CD4-positive, alpha-beta T cell treated with Interleukin-17A for 1 hour (primary cell): ENCODE measurements at places on chromosomes 5 and 9.

- no peak for DNase-seq
These were observed 129.9 kb downstream of the BAAT start for GRCh38 chr9:101254733-101255433.

- no peak for DNase-seq
These were observed 576.1 kb downstream of the LRRC70 start for GRCh38 chr5:63154476-63155309.

DNA sequence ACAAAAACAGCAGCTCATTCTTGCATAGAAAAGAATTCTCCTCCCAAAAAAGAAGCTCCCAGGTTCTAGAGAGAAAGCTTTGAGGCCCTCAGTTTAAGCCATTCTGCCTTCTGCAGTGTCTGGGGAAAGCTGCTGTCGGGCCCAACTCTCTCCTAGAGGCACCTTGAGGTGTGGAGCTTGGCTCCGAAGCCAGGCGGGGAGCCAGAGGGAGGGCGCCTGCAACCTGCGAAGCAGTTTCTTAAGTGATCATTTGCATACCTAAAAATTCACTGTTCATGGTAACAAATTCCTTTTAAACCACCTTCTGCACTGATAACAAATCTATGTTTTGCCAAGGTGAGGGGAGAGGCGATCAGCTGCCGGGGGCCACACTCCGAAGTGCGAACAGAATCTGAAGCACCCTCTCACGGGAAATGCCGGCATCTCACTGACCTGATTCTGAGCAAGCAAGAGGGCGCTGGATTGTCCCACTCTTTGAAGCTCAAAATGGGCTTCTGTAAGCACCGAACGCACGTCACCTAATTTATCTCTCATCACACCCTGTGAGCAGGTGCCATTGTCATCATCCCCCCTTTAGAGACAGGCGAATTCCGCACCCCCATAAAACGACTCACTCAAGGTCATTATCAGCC is 86.1 kb downstream of the GTF3C4 start:
- no peak for DNase-seq

DNA sequence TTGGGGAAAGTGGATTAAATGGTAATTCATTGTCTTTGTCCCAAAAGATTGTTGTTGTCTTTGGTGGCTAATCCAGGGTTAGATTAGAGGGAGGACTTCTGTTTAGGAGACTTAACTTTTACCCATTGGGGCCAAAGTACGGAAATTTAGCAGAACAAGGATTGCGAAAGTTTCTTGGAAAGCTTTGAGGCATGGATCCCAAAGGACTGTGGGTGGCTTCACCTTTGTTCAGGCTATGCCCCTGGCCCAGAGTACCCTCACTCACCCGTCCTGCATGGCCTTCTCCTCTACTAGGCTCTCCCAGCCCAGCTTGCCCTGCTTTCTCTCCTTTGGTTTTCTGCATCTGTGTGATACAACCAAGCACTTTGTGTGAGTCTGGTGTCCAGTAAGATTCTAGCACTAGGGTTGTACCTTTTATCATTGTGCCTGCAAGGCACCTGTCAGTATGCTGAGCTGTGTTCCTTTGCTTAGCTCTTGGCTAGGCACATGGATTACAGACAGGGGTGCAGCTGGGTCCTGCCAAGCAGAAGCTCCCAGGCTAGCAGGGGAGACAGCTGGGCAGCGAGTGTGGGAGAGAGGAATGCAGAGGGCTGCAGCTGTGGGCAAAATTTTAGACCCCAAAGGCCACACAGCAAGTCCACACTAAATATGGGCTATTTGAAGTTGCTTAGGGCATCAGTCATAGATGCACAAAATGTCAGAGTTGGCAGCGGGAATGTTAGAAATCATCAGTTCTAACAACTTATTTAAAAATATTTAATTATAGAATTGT is 3.2 kb downstream of the PPARGC1B start:
- no peak for DNase-seq

- no peak for DNase-seq
These were observed 2144.3 kb upstream of the C9orf72 start for GRCh38 chr9:29717631-29718030.

- no peak for DNase-seq
These were observed 198.8 kb downstream of the FRMD3 start for GRCh38 chr9:83339435-83339834.

DNA sequence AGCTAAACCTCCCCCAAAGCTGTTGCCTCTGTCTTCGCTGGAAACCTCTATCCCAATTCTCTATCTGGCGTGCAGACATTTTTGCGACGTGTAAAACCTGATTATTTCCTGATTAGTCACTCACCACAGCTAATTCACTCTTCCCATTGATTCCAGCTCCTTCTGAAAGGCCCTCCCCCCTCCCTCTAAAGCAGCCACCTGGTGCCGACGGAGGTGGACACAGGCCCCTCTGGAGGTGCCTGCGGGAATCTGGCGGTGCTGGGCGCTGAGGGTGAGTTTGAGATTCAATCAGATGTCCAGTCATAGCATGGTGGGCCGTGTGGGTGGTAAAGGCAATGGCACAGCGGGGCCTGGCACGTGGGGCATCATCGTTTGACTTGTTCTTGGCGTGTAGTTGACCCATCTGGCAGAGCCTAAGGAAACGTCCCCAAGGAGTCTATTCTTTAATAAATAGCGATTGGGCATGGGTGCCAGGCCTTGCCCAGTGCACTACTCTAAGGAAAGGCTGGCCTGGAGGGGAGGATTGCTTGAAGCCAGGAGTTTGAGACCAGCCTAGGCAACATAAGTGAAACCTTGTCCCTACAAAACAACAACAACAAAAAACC is 271.1 kb upstream of the MVB12B start:
- no peak for DNase-seq

DNA sequence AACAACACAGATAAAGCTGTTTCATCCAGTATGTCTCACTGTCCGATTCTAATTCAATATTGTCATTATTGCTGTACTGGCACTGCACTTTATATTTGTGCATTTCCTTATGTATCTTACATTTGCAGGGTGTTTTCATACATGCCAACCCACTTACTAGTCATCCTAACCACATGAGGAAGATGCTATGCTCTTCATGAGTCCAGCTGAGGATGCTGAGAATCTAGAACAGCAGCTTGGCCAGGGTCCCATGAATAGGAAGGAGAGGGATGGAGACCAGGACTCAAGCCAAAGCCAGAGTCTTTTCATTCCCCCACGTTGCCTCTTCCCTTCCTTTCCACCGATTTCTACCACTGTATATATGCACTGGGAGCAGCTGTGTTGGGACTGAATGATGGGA is 292.8 kb upstream of the KLF4 start:
- DNase-seq: no peak

DNA sequence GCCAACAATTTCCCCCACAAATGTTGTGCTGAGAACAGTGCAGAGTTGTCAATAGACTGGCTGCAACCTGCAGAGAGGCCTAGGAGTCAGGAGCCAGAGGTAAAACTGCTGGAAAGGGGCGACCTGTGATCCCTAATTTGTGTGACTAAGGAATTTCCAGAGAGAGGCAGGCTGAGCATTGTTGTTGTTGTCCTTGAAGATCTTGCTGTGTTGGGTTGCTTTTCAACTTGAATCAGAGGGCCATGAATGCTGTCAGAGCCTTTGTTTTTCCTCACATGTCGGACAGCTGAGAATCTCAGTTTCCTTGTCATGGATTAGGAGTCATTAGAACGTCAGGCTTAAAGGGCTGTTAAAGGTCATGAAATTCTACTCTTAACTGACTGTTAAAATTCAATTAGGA is 134.6 kb upstream of the ASTN2 start:
- no peak for DNase-seq

- no peak for DNase-seq
These were observed 302.2 kb upstream of the VLDLR start for GRCh38 chr9:2319421-2319820.

GRCh38 chr9:132283863-132284262 is 70.9 kb downstream of the SETX start:
- DNase-seq: no peak

- no peak for DNase-seq
These were observed 80.5 kb downstream of the CFAP90 start for GRCh38 chr5:7770436-7770835.

DNA sequence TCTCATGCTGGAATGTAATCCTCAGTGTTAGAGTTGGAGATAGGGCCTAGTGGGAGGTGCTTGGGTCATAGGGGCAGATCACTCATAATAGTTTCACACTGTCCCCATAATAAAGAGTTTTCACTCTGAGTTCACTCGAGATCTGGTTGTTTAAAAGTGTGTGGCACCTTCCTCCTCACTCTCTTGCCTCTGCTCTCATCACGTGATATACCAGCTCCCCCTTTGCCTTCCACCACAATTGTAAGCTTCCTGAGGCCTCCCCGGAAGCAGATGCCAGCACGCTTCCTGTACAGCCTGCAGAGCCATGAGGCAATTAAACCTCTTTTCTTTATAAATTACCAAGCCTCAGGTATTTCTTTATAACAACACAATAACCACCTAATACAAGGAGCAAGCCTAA is 3.8 kb upstream of the KLHL3 start:
- DNase-seq: no peak
